ENCODE measurements at places on chromosomes 1 and 21.

GRCh38 chr1:19605967-19606366, 38.1 kb upstream of the NBL1 start:
- no peak for DNase-seq

DNA sequence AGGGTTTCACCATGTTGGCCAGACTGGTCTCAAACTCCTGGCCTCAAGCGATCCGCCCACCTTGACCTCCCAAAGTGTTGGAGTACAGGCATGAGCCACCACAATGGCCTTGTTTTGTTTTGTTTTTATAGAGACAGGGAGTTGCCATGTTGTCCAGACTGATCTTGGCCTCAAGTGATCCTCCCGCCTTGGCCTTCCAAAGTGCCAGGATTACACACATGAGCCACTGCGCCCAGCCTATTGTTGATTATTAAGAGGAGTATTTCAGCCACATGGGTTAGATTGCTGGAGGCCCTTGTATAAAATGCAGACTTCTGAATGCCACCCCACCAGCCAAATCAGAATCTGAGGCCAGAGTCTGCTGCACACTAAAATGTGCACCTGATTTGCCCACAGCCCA, 57.2 kb upstream of the ANGPTL1 start:
- DNase-seq, result no peak

GRCh38 chr1:225479341-225479740, 51.5 kb upstream of the LBR start:
- DNase-seq, result no peak

DNA sequence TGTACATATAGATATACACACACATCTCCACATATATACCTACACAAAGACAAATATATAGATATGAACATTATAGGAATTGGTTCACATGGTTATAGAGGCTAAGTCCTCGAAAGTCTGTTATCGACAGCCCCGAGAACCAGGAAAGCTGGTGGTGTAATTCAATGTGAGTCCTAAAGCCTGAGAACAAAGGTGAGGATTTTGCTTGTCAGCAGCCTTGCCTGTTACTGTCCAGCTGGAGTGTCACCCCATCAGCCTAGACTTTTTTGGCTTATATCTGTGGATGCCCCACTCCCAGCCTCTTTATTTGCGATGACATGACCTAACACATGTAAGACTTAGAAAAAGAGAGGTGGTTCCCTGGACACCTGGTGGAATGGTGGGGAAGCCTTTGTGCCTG, 97.0 kb downstream of the GIPC2 start:
- no peak for DNase-seq

DNA sequence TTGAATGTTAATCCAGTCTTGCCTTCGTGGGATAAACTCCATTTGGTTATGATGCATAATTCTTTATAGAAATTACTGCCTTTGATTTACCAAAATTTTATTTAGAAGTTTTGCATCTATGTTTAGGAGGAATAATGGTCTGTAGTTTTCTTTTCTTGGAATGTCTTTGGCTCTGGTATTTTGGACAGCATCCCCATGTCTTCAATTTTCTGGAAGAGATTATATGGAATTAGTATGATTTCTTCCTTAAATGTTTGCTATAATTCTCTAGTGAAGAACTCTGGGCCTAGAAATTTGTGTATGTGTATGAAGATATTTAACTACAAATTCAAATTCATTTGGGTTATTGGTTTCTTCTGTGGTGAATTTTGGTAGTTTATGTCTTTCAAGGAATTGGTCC, 92.7 kb downstream of the SNX7 start:
- no peak for DNase-seq
